Dermis microvascular lymphatic vessel endothelial cell (primary cell): ENCODE measurements at places on chromosomes 11 and 22. TPM values are rescaled to one million over a fixed set of nuclear protein-coding genes. Genes with fewer than 3 reads are reported as not detected.

DNA sequence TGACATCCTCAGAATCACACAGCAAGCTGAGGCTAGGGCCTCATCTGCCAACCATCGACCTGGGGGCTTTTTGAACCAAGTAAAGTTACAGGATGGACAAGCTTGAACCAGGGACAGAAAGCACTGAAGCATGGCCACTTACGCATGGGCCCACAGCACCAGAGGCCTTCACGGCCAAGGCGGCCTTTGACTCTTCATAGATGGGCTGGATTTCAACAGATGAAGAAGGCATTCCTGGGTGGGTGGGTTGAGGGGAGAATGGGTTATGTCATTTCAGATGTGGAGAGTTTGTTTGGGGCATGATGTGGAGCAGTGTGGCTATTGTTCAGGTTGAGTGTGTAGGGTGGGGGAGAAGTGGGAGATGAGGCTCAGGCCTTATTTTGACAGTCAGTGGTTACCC is 60.2 kb downstream of the LRRC32 start:
- no peak for DNase-seq

DNA sequence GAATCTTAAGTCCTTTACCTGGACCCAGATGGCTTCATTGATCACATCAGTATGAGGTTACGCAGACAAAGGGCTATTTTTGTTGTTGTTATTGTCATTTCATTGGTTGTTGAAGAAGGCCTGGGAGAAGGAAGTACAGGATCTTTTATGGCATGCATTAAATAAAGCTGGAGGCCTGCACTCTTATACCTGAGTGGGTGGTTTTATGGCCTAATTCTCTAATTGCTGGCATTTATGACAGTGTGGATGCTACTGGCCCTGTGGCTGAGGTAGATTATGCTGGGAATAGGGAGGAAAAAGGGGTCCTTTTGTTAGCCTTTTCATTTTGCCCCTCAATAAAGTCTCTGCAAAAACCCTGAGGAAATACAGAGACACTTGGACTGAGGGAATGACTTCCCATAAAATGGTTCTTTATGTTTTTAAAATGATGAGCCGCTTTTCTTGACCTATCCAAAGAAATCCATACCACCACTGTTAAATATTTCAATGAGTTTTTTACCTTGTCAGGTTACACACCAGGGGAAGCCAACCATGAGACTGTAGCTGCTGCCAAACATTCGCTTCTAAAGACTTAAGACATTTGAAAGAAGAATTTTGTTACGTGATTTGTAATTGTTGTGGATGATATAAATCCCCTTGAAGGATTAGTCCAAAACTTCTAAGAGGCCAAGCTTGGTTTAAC is 6.8 kb downstream of the KMT2A start:
- DNase-seq = no peak

ASCL2 gene
- not detected in 2 replicates for total RNA-seq

OR52L1 gene
- total RNA-seq = not detected in 2 replicates

FLRT1 gene
- not detected in 2 replicates for total RNA-seq
